Transverse colon (tissue), 4 donors: ENCODE measurements at places on chromosomes 3 and 15. TPM values are rescaled to one million over a fixed set of nuclear protein-coding genes. Genes with fewer than 3 reads are reported as not detected.

- no peak overlapping the region for H3K4me3 ChIP-seq
- no peak overlapping the region for H3K27ac ChIP-seq
- peaks cover 5% of the 10 kb centered on the region for H3K4me1 ChIP-seq
- no peaks in the 10 kb centered on the region for H3K27me3 ChIP-seq
These were observed 73.8 kb upstream of the ZBED2 start for GRCh38 chr3:111668888-111669488.

DNA sequence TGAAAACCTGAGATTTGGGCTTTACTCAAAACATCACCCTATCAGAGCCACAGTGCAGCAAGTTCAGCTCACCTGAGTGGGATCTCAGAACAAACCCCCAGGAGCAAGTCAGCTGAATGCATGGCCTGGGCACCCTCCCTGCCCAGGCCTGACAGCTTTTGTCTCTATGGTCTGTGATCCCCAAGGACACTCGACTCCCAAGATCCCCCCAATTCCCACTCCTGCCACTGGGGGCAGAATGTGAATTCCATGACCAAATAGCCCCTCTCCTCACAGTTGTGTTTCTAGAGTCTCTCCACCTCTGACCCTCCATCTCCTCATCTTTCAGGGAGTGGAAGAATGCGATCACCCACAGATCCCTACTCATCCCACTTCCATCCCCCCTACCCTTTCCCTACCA, 58.9 kb downstream of the ZNF445 start:
- no peak overlapping the region for H3K27ac ChIP-seq
- no peaks in the 10 kb centered on the region for H3K4me1 ChIP-seq
- no peaks in the 10 kb centered on the region for H3K27me3 ChIP-seq
- no peaks in the 10 kb centered on the region for H3K36me3 ChIP-seq

GRCh38 chr3:64224826-64225610, at the start of gene PRICKLE2:
Gene PRICKLE2, minus strand, starts transcription at chr3:64225466. Its CDS starts 26,539 bp downstream, at chr3:64198927.
- peak within 1 kb of the TSS; percentile 80 for H3K27ac ChIP-seq
- H3K36me3 ChIP-seq, result no peaks in the 10 kb centered on the region
- DNase-seq, result peak; percentile 57
- no peaks in the 10 kb centered on the region for H3K27me3 ChIP-seq
- H3K4me3 ChIP-seq, result no peak within 1 kb of the TSS
- H3K4me1 ChIP-seq, result peaks cover 55% of the 10 kb centered on the region

GRCh38 chr3:197224034-197224444, 74.4 kb downstream of the DLG1 start:
- no peak overlapping the region for H3K4me3 ChIP-seq
- DNase-seq, result no peak
- no peaks in the 10 kb centered on the region for H3K27me3 ChIP-seq
- H3K4me1 ChIP-seq, result peaks cover 23% of the 10 kb centered on the region
- H3K36me3 ChIP-seq, result no peaks in the 10 kb centered on the region

- DNase-seq, result no peak
- H3K4me1 ChIP-seq, result peaks cover 13% of the 10 kb centered on the region
- H3K27me3 ChIP-seq, result no peaks in the 10 kb centered on the region
- H3K36me3 ChIP-seq, result no peaks in the 10 kb centered on the region
- no peak overlapping the region for H3K27ac ChIP-seq
- H3K4me3 ChIP-seq, result no peak overlapping the region
These were observed 238.7 kb downstream of the ISL2 start for GRCh38 chr15:76575274-76575673.

GRCh38 chr3:65919826-65920225, 118.9 kb downstream of the MAGI1 start:
- H3K36me3 ChIP-seq, result no peaks in the 10 kb centered on the region
- no peak for DNase-seq
- no peak overlapping the region for H3K27ac ChIP-seq
- H3K27me3 ChIP-seq, result no peaks in the 10 kb centered on the region
- H3K4me1 ChIP-seq, result no peaks in the 10 kb centered on the region

GRCh38 chr3:79167651-79168416, 600.0 kb downstream of the ROBO1 start:
- H3K36me3 ChIP-seq, result no peaks in the 10 kb centered on the region
- DNase-seq, result no peak
- no peak overlapping the region for H3K4me3 ChIP-seq

DNA sequence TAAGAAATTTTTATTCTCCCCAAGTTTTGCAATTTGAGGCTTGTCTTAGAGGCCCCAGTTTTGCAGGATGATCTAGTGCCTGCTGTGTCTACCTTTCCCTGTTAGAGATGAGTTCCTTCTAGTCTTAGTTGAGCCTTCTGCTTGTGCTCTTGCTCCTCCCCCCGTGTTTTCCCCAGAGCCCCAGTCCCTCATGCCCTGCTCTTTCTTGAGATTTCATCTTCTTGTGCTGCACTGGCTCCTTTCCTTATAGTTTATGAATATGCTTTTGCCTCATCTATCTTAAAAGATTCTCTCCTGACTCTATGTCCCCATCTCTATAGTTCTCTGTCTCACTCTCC, 4.7 kb downstream of the GAP43 start:
- no peaks in the 10 kb centered on the region for H3K4me1 ChIP-seq
- H3K4me3 ChIP-seq, result no peak overlapping the region
- H3K36me3 ChIP-seq, result no peaks in the 10 kb centered on the region
- no peak for DNase-seq
- H3K27me3 ChIP-seq, result peaks cover 39% of the 10 kb centered on the region

The CCK gene
- 2.2 TPM for total RNA-seq

The FBXW12 gene
- not detected for total RNA-seq

The XIRP1 gene
- 6.0 TPM for total RNA-seq

The MELTF gene
- 20.6 TPM for total RNA-seq

The CLRN1 gene
- total RNA-seq, result 0.14 TPM

The MESP1 gene
- 12.5 TPM for total RNA-seq

The WDR72 gene
- 0.16 TPM for total RNA-seq

The WDR93 gene
- total RNA-seq, result not detected

The TNIK gene
- total RNA-seq, result 32.9 TPM

The LRTM1 gene
- not detected for total RNA-seq
